ENCODE measurements at places on chromosomes 2 and 18.
A peak's percentile ranks its signal among the peaks of the same experiment; 100 is the strongest.

DNA sequence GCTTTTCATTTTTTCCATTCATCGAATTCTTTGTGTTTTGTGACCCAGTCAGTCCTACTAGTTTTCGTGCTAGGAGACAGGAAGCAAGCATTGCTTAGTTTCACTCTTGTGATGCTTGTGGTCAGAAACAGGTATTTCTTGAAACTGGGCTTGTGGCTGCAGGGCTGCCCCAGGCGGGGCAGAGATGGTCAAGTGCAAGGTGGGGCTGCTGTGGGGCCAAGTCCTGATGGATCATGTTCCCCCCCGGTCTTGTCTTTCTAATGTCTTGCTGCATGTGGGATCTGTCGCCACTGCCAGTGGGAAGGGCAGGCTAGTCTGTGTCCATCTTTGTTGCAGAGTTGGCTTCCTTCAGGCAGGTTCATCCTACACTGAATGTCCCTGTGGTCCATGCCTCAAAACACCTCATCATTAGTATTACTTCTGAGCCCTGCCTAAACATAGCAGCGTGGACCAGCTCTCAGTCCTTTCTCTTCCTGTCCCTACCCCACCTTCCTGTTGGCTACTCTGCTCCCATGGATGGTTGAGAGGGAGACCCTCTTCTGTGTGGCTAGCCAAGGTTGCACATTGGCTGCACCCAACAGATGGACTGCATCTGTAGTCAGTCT, 38.7 kb downstream of the INPP4A start:
- DNase-seq, result no peak

DNA sequence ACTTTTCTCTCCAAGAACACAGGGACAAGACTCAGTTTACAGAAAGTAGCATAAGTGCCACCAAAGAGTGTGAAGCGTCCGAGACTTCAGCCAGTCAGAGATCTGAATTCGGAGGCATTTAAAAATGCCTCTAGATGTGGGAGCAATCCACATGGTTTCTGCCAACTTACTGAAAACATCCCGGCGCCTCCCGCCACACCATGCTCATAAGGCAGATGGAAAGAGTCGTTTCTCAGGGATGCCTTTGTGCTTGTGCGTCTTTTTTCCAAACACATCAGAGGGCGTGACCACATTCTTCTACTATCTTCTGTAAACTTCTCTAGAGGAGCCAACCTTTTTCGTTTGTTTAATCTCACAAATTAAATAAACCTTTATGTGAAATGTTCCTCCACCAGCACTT, 88.7 kb downstream of the NRP2 start:
- DNase-seq, result no peak

GRCh38 chr18:3468833-3469232, 18.9 kb downstream of the TGIF1 start:
- DNase-seq, result no peak

GRCh38 chr2:696463-696862, 19.3 kb upstream of the TMEM18 start:
- no peak for DNase-seq

- peak; percentile 21 for DNase-seq
Measured at GRCh38 chr2:232502911-232503808, 15.5 kb upstream of the ECEL1 start.

DNA sequence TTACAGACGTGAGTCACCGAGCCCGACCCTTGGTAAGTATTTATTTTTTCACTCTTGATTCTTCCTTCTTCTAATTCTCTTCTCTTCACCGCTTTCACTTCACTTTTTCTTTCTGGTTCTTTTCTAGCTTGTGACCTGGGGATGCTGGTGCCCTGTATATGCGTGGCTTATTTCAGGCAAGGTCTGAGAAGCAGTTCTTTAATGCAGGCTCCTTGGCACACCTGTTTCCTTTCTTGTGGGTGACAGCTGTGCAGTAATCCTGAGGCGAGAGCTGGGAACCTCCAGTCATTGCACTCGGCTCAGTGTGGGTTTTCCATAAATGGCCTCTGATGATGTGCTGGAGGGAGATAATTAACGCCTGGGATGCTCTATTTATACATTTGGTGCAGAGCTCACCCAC, 193.8 kb downstream of the TSN start:
- DNase-seq, result no peak

Data from hypothalamus (tissue), 51 donors.